ENCODE measurements at places on chromosomes 2 and 18.

GRCh38 chr2:43425659-43426058 lies 170.2 kb downstream of the THADA start:
- DNase-seq = no peak

GRCh38 chr2:133480707-133481429 lies 87.4 kb downstream of the NCKAP5 start:
- DNase-seq = no peak

- no peak for DNase-seq
Observed at GRCh38 chr2:21740484-21740883, 616.7 kb downstream of the TDRD15 start.

- DNase-seq = no peak
Observed at GRCh38 chr2:186308347-186308746, 177.7 kb upstream of the ZC3H15 start.

DNA sequence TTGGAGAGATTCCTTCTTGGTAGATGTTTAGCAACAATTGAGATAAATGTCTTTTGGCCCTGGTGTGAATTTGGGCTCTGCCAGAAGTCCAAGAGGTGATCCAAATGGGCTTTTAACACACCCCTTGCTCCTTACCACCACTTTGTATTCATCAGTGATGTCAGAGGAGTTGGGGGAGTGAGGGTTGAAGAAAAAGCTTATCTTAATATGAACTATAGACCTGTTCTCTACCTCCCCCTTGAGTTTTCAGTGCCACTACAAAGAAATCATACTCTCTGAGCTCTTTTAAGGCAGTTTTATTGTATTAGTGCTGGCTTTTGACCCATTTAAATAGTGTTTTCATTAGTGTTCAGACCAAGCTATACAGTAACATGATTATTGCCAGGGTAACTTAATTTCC lies 229.1 kb downstream of the PHLPP1 start:
- DNase-seq = no peak

DNA sequence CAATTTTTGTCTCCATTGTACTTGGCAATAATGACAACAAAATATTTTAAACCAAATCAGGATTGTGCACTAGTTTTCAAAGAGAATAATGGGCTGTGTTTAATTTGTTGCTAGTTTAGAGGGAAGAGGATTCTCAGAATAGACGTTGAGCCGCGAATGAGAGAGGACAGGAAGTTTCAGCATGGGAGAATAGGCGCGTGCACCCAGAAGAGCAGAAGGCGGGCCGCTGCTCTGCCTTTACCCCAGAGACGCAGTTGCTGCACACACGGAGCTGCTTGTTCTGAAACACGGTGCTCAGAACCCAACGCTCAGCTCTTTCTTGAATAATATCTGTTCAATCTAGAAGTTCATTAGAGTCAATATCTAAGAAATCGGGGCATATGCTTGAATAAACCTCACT lies 223.4 kb downstream of the MYT1L start:
- DNase-seq = no peak

DNA sequence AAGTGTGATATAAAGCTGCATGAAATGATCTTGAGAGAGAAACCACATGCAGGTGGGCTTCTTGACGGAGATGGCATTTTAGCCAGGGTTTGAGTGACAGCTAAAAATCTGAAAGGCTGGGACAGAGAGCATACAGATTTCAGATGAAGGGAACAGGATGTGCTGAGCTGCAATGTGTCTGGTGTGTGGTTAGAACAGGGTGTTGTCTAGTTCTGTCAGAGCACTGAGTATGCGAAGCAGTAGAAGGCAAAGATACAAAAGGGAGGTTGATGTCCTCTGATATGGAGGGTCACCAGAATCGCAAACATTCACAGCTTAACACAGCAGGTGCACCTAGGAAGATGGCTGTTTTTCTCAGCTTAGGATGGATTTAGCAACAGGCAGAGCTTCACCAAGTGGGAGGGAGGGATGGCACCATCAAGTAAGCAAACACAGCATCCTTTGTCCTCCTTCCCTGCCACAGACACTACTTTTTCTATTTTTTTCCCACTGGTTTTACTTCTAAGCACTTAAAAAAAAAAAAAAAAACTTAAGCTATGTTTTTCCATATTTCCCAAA lies 182.5 kb downstream of the TMX3 start:
- no peak for DNase-seq

GRCh38 chr2:234483568-234484251 lies 13.2 kb downstream of the ARL4C start:
- DNase-seq = peak; percentile 91

- no peak for DNase-seq
Observed at GRCh38 chr2:104864280-104865095, 10.6 kb downstream of the POU3F3 start.

GRCh38 chr18:52175406-52175805 lies 164.6 kb upstream of the DCC start:
- no peak for DNase-seq

DNA sequence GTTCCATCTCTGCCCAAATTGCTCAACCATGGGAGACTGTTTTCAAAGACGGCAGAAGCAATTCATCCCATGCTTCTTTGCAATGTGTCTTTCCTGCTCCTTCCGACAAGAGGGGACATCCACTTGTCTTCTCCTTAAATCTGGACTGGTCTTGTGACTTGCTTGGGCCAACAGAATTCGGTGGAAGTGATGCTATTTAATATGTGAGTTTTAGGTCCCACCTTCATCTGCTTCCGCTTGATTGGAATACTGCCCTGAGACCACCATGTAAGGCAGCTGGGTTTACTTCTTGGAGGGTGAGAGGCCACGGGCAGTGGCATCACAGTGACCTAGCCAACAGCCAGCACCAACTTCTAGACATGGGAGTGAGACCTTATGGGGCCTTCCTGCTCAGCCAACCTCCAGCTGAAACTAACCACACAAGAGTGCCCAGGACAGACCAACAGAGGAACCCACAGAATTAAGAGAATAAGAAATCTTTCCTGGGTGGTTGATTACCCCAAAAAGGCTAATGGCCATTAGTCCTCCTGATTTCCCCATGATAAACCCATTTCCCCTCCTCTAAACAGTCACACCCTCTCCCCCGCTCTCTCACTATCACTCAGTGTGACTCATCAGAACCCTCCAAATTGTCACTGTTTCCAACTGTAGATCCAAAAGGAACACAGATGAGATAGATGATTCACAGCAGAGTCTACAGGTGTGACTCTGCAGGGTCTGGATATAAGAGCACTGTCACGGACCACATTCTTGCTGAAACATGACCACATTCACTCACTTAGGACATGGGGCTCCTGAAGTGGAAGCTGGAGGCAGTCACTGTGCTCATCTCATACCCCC lies 16.2 kb upstream of the RHOB start:
- no peak for DNase-seq

GRCh38 chr2:148739454-148740105 lies 95.0 kb downstream of the EPC2 start:
- DNase-seq = no peak

DNA sequence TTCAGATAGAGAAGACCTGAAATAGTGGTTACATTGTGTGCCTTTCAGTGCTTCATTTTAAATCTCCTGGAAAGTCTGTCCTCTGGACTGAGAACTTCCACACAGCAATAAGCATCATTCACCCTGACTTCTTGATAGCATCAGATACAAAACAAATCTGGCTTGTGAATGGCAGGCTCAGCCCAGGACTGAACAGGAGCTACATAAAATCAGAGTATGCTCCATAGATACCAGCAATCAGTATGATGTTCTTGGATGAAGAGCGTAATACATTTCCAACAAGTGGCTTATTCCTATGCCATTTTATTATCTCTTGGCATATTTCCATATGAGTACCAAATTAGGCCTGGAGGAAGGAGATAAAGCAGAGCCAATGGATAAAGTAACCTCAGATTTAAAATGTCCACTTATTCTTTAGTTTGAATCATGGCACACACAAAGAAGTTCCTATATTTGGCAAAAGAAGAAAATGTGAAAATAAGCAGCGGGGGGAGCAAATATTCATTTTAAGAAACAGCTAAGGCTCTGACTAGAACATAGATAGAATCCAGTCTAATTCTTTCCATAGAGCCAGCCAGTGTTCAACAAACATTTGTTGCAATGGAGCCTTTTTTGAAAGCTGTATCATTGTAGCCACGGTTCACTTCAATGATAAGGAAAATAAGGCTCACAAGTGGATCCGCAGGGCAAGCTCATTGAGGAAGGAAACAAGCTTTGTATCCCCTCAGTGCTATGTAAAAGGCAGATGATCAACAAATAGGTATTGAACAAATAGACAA lies 230.8 kb upstream of the CHAC2 start:
- no peak for DNase-seq

DNA sequence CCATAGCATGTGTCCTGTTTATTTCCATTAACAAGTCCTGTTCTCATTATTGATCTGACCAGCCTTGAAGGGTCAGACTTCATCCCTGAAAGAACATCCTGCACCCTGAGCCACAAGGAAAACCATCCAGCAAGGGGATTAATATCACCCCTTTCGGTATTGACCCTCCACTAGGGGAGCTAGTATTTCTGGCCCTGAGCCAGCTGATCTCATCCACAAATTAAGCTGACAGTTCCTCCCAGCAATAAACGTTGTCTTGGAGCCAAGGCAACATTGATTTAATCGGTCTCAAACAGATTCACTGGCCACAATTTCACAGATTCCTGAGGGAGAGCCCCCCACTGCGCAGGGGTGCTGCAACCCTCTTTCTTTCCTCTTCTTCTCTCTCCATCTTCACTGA lies 353.1 kb upstream of the FANCL start:
- DNase-seq = no peak

GRCh38 chr18:39464006-39464405 lies 1898.4 kb upstream of the CELF4 start:
- no peak for DNase-seq

DNA sequence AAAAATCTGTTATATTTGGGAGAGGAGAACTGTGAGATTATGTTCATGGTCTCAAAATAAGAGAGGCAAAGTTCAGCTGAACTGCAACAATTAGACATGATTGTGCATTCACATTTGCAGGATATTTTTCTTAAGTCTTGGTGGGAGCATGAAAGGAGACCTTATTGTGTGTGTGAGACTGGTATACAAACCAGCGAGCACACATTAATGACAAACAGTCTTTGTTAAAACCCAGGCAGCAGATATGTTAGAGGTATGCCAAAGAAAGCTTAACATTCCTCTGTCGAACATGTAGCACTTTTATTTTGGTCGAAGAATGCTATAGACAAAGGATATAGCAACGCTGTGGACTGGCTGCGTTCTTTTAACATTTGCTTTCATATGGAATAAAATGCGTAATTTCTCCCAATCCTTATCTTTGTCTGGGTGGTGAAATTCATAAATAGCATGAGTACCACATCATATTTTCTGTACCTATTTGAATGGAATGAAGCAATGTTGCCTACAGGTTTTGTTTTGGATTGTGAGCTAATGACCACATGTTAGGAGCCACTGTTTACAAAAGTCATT lies 88.4 kb downstream of the ICOS start:
- DNase-seq = no peak

- no peak for DNase-seq
Observed at GRCh38 chr2:25158096-25158852, 10.1 kb downstream of the POMC start.

GRCh38 chr2:95385570-95385984 lies 16.9 kb upstream of the FAHD2A start:
- DNase-seq = no peak

GRCh38 chr2:235766278-235766677 lies 272.4 kb downstream of the AGAP1 start:
- peak; percentile 13 for DNase-seq

DNA sequence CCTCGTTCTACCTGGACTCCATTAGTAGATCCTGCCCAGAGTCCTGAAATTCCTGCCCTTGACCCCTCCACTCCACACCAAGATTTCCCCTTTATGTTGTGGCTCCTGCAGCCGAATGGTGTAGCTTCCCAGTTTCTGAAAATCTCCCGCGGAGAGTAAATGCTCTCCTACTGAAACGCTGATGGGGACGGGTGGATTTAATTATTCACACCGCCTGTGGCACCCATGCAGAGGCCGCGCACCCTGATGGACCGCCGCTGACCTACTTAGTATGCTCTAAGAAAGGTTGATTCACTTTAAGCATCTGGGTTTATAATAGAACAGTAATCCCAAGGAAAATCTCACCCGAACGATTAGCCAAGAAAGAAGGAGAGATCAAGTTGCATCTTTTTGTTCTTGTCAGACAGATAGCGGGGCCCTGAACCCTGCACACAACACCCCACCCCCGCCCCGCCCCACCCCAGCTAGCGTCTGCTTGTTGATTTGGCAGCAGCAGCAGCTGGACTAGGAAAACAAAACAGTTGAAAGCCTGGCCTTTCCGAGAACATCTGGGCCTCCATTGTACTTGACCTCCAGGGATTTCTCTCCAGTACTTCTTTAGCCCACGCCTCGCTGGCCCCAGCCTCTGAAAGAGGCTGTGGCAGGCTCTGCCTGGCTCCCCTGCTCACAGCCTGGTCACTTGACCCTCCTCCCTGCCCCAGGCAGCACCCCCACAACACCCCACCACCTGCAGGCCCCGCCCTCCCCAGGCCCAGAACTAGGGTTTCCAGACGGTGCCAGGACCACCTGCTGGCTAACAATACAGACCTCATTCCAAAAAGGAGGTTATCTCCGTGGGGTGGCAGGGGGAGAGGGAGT lies 53.6 kb downstream of the DPYSL5 start:
- DNase-seq = no peak

DNA sequence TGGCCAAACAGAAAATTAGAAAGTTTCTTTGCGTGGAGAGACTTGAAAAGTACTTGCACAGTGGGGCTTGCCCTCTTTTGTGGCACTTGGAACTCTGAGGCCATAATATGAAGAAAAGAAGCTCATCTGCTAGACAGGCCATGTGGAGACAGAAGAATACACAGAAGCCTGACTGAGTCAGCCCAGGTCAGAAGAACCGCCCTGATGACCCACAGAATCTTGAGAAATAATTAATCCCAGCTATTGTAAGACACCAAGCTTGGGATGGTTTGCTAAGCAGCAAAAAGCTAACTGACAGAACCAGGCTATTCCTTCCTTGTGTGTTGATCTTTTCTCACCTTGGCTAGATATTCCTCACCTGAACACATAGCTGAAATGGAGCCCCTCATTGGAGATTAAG lies 33.7 kb downstream of the G6PC2 start:
- no peak for DNase-seq

DNA sequence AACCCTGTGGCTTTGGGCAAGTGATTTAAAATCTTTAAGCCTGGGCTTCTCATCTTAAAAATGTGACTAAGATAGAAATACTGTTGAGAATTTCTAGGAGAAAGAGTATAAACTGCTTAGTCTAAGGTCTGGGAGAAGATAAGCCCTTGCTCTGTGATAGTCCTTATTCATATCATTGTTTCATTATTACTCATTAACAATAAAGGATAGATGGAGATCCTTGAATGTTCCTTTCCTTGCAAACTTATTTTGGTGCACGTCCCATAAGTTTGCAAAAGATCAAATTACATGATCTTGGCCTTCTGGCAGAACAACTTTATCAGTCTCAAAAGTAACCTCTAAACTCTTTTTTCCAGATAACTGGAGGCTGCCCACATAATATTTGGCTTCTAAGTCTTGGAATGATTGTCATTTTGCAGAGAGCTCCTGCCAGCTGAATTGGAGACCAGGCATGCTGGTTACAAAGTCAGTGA lies 138.3 kb downstream of the FAM124B start:
- no peak for DNase-seq

GRCh38 chr2:168773719-168774521 lies 28.5 kb upstream of the NOSTRIN start:
- no peak for DNase-seq

- no peak for DNase-seq
Observed at GRCh38 chr2:37447446-37447845, 103.0 kb downstream of the QPCT start.

Measured in central memory CD8-positive, alpha-beta T cell (primary cell).